ENCODE measurements at places on chromosomes 11 and 22.

DNA sequence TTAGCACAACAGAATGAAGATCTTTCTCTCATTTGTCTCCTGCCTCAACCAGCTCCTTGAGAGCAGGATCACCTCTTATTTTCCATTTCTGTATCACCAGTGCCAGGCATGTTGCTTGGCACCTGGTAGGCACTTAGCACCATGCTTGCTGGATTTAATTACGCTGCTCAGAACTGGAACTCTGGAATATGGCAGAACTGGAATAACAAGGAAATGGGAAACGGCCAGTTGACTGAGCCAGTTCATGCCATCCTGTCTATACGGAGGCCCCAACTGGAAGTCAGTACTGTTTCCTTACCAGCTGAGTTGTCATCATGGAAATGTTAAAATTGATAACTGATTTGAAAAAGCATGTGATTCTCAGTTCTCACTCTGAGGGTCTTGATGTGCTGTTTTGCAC is 69.5 kb upstream of the YWHAH start:
- no peak for DNase-seq

DNA sequence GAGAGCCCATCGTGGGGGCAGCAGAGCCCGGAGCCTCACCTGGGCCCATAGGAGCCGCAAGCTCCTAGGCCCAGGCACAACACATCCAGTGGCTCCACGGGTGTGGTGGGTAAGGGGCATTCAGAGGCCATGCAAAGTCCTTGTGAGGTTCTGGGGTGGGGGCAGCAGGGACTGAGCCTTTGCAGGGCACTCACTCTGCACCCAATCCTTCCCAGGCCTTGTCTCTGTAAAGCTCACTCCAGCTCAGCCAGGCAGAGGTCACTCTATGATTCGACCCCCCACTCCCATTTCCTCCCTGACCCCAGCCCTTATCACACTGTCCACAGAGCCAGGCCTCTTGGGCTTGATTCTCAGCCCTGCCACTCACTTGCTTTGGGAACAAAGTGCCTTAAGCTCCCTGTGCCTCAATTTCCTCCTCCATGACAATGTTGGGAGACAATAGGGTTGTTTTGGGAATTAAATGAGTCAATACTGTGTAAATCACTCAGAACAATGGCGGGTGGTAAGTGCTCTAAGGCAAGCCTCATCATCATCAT is 46.6 kb downstream of the LRRC32 start:
- DNase-seq = no peak

DNA sequence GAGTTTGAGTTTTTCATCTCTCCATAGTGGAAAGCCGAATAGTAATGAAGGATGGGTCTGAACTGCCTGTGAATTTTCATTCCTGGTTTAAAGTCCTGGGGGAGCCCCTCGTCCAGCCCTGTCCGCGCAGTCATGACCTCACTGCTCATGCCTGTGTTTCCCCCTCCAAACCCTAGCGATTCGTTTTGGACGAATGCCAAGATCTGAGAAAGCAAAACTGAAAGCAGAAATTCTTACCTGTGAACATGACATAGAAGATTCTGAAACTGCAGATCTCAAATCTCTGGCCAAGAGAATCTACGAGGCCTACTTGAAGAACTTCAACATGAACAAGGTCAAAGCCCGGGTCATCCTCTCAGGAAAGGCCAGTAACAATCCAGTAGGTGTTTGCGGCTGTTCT is 30.5 kb downstream of the CDPF1 start:
- DNase-seq = peak; percentile 9

GRCh38 chr11:11669233-11669846 is 47.5 kb upstream of the GALNT18 start:
- no peak for DNase-seq

- no peak for DNase-seq
Observed at GRCh38 chr11:95212609-95213008, 18.4 kb downstream of the SESN3 start.

- DNase-seq = peak; percentile 23
Observed at GRCh38 chr22:31488988-31489617, 539 bp downstream of the EIF4ENIF1 start.

GRCh38 chr11:8908099-8908498 is 2.9 kb upstream of the AKIP1 start:
- no peak for DNase-seq

- no peak for DNase-seq
Observed at GRCh38 chr11:111331711-111332479, 33.5 kb downstream of the POU2AF3 start.

DNA sequence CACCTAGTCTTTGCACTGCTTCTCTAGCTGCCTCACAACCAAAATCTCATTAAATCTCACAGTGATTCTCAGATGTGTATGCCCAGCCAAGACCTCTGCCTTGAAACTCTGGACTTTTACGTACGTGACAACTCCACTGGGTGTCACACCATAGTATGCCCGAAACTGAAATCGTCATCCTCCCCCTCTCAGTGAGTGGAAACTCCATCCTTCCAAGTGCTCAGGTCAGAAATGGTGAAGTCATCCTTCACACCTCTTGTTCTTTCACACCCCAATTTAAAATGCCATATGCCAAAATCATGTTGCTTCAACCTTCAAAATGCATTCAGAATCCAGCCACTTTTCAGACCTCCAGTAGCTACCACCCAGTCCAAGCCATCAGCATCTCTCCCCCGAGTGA is 42.5 kb downstream of the SFI1 start:
- DNase-seq = no peak

- no peak for DNase-seq
Observed at GRCh38 chr11:36356201-36356600, 60.1 kb downstream of the PRR5L start.

GRCh38 chr11:115324581-115325432 is 179.4 kb downstream of the CADM1 start:
- DNase-seq = peak; percentile 53

DNA sequence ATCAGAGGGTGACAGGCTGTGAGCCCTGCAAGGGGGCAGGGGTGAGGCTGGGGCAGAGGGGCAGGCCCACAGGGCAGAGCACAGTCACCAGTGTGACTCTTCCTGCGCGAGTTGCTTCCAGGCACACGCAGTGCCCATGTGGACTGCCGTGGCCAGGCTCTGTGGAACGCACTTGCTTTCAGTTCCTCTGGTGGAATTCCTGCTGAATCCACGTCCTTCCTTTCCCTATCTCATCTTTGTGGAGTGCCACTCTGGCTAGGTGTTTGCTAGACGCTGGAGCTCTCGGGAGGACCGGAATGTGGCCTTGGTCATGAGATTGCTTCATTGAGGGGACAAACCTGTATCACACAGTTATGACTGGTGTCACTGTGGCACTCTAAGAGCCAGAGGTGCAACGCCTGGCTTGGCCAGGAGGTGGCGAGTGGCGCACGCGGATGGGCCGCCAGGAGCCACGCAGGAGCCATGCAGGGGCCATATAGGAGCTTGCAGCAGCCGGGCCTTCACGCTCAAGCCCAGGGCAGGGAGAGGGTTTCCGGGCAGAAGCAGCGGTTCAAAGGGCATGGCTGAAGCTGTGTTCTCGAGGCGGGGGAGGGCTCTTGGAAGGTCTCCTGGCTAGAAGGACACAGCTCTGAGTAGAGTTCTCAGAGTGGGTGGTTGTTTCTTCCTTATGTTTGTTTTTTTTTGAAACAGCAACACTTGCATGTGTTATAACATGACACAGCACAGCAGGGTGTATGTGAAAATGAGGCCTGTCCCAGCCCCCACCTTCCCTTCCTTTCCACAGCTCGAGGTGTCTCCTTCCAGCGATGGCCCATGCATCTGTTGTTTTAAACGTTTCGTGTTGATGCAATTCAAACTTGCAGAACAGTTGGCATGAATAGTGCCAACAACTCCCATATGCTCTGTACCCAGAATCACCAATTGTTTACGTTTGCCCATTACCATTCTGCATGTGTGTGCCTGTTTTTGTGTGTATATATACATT is 36.2 kb downstream of the TBC1D22A start:
- DNase-seq = peak; percentile 78

DNA sequence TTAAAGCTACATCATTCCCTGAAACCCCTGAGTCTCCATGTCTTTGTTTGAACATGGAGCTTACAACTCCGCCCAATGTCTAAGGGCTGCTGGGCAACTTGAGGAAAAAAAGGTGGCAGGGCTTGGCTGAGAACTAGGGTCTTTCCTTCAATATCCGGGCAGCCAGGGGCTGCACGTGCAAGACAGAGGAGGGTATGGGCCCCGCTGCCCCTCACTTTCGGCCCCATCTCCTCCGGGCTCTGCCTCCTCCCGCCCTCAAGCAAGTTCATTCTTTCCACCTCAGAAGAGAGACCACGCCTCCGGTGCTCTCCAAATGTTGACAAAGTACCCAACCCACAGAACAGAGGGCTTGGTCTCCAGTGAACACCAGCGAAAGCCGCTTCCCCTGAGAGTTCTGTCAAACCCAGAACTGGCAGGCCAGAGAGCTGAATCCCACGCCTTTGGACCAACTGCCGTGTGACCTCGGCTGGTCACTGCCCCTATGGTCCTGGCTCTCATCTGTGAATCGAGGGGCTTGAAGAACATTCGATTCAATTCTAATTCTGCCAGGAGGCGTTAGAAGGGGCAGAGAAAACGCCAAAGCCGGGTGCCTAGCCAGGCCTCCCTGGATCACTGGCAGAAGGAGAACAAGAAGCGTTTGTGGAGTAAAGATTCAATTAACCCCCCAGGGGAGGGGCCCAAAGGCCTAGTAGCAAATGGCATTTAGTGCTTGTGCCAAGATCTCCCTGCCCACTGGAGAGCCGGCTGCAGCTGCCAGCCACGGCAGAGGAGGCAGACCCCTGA is 7.3 kb downstream of the PDGFB start:
- DNase-seq = no peak

- DNase-seq = no peak
Observed at GRCh38 chr11:6156628-6157359, 13.3 kb downstream of the OR52B2 start.

DNA sequence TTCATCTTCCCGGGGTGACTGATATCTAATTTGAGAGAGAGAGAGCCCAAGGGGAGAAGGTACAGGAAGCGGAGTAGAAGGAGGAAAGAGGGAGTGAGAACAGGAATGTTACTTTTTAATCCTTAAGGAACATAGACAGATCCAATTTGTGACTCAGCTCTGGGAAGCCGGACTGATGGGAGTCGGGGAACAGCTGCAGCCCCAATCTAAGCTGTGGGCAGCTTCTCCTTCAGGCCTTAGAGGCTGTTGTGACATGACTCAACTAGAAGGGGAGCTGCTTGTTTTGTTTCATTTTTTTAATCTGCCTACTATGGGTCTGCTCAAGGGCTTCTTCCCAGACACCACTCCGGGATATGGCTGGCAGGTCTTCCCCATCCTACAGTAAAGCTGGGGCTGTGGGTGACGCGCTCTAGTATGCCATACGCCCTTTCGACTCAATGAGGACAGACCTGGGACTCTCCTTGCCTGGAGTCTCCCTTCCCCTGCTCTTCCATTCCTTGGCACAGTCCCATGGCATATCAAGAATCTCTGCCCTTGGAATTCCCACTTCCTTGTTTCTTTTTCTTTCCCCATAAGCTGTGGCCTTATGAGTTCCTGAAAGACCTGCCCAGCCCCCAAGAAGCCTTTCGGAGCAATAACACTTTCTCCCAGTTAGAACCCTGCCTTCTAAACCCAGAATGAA is 103.3 kb upstream of the AKIP1 start:
- DNase-seq = no peak

DNA sequence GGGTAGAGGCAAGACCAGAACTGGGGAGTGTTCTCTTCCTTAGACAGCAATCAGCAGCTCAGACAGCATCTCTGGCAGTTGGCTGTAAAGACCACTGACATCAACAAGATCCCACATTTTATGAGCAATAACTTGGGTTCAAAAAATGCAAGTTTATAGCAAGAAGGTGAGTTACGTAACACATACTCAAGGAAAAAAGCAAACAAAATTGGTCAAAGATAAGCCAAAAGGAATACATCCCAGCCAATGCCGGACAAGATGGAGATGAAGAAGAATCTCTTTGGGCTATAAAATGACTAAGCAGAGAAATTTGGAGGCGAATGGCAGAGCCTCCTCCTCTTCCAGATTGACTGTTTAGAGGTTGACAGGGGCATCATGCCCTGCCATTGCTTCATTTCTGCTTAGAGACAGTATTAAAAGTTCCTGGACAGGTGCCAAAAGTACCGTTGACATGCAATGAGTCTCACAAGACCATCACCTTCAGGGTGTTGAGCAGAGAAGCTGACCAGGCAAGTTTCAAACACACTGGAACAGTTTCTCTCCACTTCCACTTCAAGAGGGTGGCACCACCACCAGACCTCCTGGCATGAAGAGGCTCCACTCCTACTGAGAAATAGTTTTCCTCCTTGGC is 55.9 kb downstream of the ENDOD1 start:
- DNase-seq = no peak

- DNase-seq = no peak
Observed at GRCh38 chr11:1442163-1442562, 44.4 kb downstream of the MOB2 start.

- DNase-seq = no peak
Observed at GRCh38 chr11:32426819-32427615, 8.3 kb downstream of the WT1 start.

- no peak for DNase-seq
Observed at GRCh38 chr22:25853501-25854284, 111.7 kb downstream of the MYO18B start.

DNA sequence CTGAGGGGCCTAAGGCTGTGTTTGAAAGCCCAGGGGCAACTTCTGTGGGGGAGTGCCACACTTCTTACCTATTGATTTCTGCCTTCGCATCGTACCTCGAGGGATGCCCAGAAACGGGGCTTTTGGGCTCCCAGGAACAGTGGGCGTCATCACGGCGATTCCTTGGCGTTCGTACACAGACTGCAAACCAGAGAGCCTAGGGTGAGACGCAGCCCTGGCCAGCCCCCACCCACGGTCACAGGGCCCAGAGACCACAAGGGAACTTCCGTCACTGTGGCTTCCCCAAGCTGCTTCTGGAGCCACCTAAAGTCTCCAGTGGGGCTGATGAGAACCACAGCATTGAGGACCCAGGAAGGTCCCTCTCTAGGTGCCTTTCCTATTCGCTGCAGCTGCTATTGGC is 91.9 kb downstream of the CTTN start:
- no peak for DNase-seq

DNA sequence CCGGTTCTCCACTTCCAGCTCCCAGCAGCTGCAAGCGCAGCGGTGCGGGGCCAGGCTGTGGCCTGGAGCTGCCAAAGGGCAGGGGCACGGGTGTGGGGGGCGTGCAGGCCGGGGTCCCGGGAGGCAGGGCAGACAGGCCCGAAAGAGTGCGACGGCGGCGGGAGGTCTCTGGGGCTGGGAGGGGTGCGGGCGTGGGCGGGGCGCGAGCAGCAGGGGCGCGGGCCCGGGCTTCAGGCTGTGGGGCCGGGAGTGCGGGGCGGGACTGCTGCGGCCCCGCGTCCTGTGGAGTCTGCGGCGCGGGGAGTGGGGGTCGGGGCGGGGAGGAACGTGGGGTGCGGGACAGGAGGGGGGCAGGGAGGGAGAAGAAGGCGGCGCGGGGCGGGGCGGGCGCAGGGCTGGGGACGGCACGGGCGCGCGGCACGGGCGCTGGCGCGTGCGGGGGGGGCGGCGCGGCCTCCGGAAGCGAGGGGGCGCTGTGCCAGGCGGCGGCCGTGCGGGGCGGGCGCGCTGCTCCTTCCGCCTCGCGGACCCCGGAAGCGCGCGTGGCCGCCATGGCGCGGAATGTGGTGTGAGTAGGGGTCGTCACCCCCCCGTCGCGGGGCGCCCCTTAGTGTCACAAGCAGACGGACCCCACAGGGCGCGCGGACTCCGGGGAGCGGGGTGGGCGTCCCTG is at the start of gene MRPL23:
Gene MRPL23 (plus strand): TSS at position 521 of the 673 bp plus-strand sequence. CDS start 31 bp downstream, at position 552.
- no peak for DNase-seq

- DNase-seq = no peak
Observed at GRCh38 chr11:40274017-40274416, 1185.4 kb downstream of the LRRC4C start.
